Right ventricle myocardium superior (tissue), 1 donor: ENCODE measurements at places on chromosomes 6 and 20.

- no peak for DNase-seq
Measured at GRCh38 chr6:131694832-131695426, 6.3 kb downstream of the OR2A4 start.

GRCh38 chr6:85660181-85660611 lies 17.5 kb upstream of the SYNCRIP start:
- DNase-seq = no peak

- DNase-seq = peak; percentile 67
Measured at GRCh38 chr6:36599791-36600209, 5.6 kb downstream of the SRSF3 start.

GRCh38 chr6:34213772-34214171 lies 22.9 kb upstream of the HMGA1 start:
- DNase-seq = no peak

DNA sequence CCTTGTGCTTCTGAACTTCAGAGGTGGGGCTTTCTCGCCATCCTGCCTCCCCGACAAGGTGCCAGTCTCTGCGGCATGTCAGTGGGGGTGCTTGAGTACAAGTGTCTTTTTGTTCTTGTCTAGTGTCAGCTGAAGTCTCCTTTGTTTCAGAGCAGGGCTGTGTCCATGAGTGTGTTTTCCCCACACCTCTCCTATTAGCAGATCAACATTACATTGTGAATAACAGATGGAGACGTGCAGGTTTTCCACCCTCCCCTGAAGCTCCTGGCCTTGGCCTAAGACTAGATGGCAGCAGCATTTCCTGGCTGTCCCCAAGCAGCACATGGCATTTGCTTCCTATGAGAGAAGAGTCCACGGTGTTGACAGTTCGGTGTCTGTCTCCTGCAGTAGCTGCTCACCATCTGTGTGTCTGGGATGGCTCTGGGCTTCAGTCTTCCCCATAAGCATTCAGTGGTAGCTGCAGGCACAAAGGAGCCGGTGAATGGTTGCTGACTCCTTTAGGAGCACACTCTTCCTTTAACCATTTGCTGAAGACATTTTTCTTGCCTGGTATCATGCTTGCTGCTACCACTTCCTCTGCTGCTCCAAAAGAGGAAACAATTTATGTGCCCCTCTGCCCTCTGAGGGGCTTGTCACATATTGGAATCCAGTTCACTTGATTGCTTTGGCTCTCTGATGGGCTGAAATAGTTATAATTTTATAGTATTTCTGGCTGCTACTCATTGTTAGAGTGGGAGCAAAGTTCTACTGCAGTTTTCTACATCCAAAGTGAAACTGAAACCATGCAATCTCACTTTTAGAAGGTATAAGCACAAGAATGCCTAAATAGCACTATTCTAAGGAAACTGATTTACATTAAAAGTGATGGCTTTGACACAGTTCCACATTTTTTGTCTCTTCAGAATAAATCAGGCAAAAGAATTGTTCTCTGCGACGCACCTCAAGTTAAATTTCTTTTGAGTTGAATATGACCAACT lies 913.0 kb downstream of the C6orf118 start:
- no peak for DNase-seq

GRCh38 chr20:40503119-40503518 lies 185.9 kb downstream of the MAFB start:
- no peak for DNase-seq

GRCh38 chr6:72944660-72945059 lies 280.6 kb downstream of the KHDC1L start:
- DNase-seq = no peak
